Endothelial cell (in vitro differentiated cells): ENCODE measurements at places on chromosomes 7 and 10.

DNA sequence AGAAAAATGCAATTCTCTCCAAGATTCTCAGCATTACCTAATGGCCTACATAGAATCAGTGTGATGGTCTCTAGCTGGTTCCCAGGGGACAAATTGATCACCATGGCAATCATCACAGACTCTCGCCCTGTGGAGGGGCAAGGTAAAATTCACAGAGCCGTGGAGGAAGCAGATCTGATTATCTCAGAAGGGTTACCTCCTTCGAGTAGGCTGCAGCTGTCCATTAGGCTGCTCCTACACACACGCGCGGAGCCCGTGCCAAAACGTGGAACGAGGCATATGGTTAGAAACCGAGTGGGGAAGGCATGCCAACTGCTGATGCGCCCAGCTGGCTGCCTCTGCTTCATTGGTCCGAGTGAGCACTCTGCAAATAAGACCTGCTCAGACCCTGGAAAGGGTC lies 52.8 kb upstream of the PTER start:
- no peak for DNase-seq

DNA sequence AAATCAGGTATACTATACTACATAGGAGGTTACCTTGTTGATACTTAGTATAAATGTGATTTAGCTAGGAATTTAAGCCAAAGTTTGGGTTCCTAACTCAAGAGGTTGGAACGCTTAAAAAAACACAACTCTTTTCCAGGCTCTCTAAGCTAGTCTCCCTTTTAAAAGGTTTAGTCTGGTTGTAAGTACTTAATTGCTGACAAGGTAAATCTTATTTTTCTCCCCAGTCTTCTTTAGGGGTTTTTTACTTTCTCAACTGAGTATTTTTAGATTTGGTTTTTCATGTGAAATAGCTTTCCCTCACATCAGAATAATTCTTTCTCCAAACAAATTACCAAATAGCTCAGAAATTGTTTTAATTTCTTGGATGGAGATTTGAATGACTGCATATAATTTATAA lies 20.8 kb upstream of the CTTNBP2 start:
- no peak for DNase-seq

DNA sequence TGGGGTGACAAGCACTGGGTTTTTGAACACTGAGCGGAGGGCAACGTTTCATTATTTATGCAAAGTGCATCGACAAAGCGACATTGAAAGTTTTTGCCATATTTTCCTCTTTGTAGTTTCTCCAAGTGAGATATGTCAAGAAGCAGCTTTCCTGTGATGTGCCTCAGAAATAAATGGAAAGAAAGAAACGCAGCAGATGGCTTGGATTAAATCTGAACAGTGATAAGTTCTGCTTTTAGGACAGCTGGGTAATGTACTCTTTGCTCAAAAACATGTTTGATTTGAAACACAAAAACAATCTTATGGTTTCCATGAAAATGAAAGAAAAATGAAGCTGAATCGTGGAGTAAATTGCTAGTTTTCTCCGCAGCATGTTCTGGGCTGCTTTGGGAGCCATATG lies 166.3 kb downstream of the PTPRN2 start:
- DNase-seq = no peak

- DNase-seq = no peak
These were observed 59.8 kb downstream of the COA1 start for GRCh38 chr7:43669286-43670081.

DNA sequence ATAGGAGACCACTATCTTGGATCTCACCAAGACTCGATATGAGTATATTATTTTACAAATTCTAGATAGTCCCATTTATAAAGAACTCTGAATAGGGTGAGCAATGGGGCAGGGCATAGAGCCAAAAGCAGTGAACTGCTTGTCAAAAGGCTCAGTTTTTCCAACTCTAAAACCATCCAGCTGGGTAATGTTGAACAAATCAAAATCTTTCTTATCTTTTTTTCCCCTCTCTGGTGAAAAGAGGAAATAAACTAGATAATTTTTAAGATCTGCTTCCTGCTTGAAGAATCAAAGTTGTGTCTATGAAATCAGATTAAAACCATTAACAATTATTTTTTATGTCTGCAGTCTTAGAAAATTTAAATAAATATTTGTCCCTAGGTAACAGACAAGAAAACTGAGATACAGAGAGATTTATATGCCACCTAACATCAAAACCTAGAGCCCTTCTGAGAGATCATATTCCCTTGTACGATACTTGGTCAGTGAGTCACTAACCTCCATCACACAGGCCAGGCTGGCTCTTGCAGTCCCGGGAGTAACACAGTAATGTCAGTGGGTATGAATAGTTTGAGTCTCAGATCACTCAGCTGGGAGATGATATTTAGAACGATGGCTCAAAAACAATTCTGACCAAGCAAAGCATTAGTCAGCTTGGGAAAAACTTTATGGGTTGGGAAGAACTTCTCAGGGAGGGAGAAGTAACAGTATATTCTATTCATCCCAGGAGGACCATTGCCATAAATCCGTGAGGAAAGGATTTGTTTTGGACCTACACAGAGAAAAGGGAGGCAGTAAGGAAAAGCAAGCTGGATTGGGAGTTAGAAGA lies 178.8 kb downstream of the REEP3 start:
- DNase-seq = no peak

GRCh38 chr10:98391065-98391464 lies 23.9 kb downstream of the PYROXD2 start:
- no peak for DNase-seq

DNA sequence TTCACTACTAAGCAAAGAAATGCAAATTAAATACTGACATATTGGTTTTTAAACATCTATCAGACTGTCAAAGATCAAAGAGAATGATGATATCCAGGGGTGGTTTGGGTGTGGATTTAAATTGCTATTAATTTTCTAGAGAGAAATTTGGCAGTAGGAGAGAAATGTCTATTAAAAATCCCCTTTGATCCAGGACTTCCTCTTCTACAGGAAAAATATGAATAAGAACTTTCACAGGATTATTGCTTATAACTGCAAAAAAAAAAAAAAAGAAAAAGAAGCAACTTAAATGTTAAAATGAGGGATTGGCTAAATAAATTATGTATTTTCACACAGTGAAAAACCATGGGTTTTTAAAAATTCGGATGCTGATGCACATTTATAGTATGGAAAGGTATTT lies 21.0 kb downstream of the CFAP58 start:
- DNase-seq = no peak

DNA sequence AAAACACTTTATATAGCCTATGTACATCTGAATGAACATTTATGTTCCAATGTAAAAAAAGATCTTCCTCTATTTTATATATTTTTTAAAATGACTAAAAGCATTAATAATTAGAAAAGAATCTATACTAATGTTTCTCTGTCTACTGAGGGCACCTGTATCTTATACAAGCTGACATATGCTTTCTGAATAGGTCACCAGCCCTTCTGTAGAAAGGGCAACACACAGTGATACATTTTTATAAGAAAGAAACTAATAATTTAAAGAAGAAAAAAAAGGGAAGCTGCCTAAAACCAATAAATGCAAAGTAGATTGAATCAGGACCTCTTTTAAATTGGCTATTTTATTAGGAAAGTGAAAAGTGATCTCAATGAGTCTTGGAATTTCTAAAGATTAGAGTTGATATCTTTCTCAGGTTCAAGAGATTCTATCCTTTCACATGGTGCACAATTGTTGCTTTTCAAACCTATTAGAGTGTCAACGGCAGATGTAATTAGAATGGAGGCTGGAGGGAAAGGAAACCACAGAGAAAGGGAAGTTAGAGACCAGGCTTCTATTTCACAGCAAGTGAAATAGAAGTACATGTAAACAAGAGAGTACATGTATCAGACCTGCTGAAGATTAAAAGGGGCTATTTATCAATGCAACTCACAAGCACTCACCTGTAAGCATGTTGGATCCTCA lies 6.3 kb downstream of the MTPN start:
- DNase-seq = no peak

DNA sequence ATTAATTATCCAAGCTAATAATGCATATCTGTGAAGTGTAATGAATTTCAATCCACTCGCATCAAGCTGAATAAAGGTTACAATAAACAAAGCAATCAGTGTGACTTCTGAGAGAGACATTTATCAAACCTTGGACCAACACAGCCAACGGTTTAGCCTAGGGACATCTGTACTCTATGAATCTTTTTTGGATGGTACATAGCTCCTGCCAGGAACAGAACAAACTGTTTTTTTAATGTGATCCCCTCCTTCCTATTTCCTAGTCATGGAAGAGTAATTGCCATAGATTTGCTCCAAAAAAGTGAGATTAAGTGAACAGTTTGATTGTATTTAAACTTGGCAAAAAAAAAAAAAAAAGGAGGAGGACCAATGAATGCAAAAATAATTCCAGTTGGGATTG lies 11.2 kb upstream of the NRCAM start:
- no peak for DNase-seq

GRCh38 chr7:824664-825063 lies 7.6 kb upstream of the SUN1 start:
- DNase-seq = no peak

GRCh38 chr7:11655163-11655562 lies 176.8 kb downstream of the THSD7A start:
- no peak for DNase-seq

DNA sequence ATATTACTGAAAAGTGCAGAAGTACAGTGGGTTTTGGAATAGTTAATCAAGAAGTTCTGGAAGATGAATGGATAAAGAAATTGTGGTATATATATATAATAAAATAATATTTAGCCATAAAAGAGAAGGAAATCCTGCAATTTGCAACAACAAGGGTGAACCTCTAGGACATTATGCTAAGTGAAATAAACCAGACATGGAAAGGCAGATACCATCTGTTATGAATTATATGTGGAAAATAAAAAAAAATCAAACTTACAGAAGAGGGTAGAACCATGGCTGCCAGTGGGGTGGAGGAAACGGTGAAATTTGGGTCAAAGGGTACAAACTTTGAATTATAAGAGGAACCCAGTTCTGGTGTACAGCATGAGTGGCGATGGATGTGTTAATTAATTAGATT lies 162.6 kb downstream of the BICC1 start:
- no peak for DNase-seq

- peak; percentile 16 for DNase-seq
These were observed 170.5 kb upstream of the KLF6 start for GRCh38 chr10:3955493-3955892.
